ENCODE measurements at places on chromosomes 3 and 15. TPM values are rescaled to one million over a fixed set of nuclear protein-coding genes. Genes with fewer than 3 reads are reported as not detected.

C2CD4A gene
- total RNA-seq = 0.60 TPM

IQCH gene
- 0.70 TPM for total RNA-seq

CCR9 gene
- 4.7 TPM for total RNA-seq

PLCH1 gene
- total RNA-seq = 0.15 TPM

CILP gene
- 0.22 TPM for total RNA-seq

GOLGA6D gene
- total RNA-seq = 0.10 TPM

CSPG5 gene
- total RNA-seq = 0.35 TPM

OCA2 gene
- total RNA-seq = not detected

SLC51A gene
- total RNA-seq = not detected

TM4SF1 gene
- not detected for total RNA-seq

COLQ gene
- 11.1 TPM for total RNA-seq
